Activated CD4-positive, alpha-beta memory T cell treated with anti-CD3 and anti-CD28 coated beads, Interleukin-2, amount 10 ng/mL, durations not matched to agents 7 days and 5 days (primary cell): ENCODE measurements at places on chromosomes 13 and 19. TPM values are rescaled to one million over a fixed set of nuclear protein-coding genes. Genes with fewer than 3 reads are reported as not detected.

ZNF90 gene
- total RNA-seq = 8.5 TPM

UBE2M gene
- total RNA-seq = 92.4 TPM

DNA sequence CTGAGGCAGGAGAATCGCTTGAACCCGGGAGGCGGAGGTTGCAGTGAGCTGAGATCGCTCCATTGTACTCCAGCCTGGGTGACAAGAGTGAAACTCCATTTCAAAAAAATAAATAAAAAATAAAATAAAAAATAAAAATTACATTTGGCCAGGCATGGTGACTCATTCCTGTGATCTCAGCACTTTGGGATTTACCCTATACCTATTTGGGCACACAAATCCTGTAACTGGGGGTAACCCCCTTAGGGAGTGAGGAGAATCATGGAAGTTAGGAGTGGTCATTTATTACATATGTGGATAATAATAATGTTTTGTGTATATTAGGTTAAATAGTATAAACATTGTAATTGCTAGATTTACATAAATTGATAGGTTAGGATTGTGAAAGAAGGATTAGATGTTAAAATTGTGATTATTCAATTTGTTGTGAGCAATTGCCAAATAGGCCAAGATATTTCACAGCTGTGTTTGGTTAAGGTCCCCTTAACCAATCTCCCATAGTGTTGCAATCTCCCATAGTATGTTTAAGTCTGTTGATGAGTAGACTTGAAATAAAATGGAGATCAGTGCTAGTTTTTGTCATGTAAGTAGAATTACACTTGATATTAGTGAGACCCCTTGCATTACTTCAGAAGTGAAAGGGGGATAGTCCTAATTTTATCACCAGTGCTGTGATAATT, 30.7 kb downstream of the ZNF844 start:
- H3K36me3 ChIP-seq = peaks cover 13% of the 10 kb centered on the region
- H3K4me1 ChIP-seq = peaks cover 12% of the 10 kb centered on the region
- no peak overlapping the region for H3K4me3 ChIP-seq
- no peak for DNase-seq
- H3K27me3 ChIP-seq = peaks cover 1% of the 10 kb centered on the region
- H3K27ac ChIP-seq = no peak overlapping the region

DNA sequence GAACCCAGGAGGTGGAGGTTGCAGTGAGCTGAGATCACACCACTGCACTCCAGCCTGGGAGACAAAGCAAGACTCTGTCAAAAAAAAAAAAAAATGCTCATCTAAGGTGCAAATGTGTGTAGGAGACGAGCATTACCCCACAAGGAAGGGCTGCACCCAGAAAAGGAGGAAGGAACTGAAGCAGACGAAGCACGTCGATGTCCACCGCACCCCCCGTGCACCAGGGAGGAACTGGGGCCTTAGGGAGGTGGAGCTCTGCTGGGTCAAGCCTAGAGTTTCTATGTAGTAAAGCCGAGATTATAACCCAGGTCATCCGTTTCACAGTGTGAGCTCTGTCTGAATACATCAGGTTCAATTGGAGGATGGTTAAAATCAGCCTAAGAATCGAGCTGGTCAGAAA, 1.1 kb downstream of the VSTM1 start:
- no peaks in the 10 kb centered on the region for H3K36me3 ChIP-seq
- peaks cover 6% of the 10 kb centered on the region for H3K27me3 ChIP-seq
- no peak for DNase-seq
- H3K4me3 ChIP-seq = no peak overlapping the region
- no peak overlapping the region for H3K27ac ChIP-seq

- H3K27ac ChIP-seq = no peak overlapping the region
- H3K27me3 ChIP-seq = peaks cover 40% of the 10 kb centered on the region
- H3K36me3 ChIP-seq = peaks cover 6% of the 10 kb centered on the region
- no peak overlapping the region for H3K4me3 ChIP-seq
- peaks cover 7% of the 10 kb centered on the region for H3K4me1 ChIP-seq
Measured at GRCh38 chr13:28532388-28533124, 37.6 kb upstream of the FLT1 start.
